ENCODE measurements at places on chromosomes 3 and 15.

DNA sequence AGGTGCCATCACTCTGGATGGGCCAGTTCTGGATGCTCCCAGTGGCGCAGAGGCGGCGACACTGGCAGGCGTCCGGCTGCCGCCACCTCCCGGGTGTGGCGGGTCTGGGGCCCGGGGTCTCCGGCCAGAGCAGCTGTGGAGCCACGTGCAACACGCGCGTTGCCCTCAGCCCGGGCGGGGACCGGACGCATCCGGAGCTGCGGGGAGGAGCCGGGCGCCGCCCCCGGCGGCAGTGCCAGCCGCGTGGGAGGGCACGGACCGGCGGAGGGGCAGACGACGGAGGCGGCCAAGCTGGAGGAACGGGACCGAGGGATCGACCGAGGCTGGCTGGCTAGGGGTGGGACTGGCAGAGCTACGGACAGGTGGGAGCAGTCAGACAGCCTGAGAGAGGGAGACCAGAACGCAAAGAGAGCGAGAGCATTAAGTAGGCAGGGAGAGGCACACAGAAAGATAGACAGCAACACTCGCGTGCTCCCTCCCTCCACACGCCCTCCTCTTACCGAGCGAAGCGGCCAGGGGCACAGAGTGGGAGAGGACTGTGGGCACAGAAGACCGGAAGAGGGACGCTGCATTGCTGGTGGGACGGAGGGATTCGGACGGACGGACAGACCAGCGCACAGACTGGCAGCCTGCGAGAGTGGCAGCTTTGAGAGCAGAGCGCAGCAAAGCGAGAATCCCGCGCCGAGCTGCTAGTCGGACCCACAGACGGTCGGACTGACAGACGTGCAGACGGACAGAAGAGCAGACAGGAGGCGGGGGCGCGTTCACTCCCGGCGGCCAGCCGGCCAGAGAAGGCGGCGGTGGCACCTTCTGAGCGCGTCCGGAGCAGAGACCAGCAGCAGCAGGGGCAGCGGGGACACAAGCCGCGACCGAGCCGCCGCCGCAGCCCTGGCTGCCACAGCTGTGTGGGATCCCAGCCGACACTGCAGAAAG, at the start of gene ARPP21:
TSS of gene ARPP21 (plus strand) at position 272 of the 933 bp plus-strand sequence. CDS start 42,227 bp downstream, outside the sequence.
- DNase-seq: no peak

DNA sequence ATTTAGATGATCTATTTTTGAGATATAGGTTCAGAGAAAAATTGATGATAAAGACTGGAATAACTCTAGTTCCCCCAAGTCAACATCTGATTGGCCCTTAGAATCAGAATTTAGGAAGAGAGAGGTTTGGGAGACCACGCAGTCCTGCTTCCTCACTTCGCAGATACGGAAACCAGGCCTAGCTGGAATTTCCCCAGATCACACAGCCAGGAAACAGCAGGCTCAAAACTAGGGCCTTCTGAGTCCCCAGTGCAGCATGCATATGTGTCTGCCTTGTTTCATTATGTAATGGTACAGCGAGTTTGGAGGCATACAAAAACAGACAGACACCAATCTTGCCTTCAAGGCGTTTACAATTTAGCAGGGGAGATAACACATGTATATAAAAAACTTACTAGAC, 177.1 kb upstream of the ICE2 start:
- no peak for DNase-seq

- no peak for DNase-seq
Measured at GRCh38 chr3:194165271-194166018, 29.5 kb downstream of the HES1 start.

DNA sequence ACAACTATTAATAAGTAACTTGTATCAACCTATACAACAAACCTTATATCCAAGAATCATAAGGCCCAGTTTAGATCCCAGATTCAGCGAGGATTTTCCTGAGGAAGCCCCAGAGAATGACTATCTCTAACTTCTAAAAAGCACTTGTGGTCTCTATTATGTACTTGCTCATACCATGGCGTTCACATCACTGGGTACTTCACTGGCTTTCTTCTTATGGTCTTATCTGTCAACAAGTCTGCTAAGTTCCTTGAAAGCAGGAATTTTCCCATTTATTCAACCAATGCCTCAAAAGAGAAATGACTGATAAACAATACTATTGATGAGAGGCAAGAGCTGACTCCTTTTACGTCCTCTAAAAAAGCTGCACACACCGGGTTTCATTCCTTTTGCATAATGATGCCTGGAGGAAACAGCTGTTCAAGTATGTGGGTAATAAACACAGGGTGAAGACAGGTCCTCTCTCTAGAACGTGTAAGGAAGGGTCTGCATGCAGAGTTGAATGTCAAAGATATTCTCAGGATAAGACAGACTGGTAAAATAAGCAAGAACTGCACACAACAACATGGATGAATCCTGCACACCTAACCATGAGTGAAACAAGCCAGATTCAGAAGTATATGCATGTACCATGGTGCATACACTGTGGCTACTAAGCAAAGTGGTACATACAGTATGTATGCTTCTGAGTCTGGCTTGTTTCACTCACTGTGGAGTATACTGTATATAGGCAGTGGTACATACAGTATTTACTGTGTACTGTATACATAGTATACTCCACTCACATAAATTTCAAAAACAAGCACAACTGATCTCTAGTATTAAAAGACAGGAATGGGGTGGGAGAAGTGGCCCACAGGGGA, 408.7 kb downstream of the SHQ1 start:
- no peak for DNase-seq

DNA sequence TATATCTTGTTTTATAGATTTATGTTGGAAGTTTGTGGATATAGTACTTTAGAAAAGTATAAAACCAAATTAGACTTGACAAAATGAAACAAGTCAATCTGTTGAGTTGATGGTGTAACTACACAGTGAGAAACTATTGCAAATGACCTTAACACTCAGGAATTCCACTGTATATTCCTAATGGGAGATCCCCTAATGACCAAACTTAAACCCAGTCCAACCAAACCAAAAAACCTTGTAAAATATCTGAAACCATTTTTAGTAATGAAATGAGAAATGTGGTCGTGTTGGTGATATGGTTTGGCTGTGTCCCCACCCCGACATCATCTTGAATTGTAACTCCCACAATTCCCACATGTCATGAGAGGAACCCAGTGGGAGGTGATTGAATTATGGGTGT, 31.9 kb upstream of the ATP13A3 start:
- no peak for DNase-seq

- no peak for DNase-seq
Measured at GRCh38 chr3:4043867-4044575, 244.8 kb downstream of the LRRN1 start.

GRCh38 chr3:47007001-47007400, 27.5 kb downstream of the NBEAL2 start:
- no peak for DNase-seq

DNA sequence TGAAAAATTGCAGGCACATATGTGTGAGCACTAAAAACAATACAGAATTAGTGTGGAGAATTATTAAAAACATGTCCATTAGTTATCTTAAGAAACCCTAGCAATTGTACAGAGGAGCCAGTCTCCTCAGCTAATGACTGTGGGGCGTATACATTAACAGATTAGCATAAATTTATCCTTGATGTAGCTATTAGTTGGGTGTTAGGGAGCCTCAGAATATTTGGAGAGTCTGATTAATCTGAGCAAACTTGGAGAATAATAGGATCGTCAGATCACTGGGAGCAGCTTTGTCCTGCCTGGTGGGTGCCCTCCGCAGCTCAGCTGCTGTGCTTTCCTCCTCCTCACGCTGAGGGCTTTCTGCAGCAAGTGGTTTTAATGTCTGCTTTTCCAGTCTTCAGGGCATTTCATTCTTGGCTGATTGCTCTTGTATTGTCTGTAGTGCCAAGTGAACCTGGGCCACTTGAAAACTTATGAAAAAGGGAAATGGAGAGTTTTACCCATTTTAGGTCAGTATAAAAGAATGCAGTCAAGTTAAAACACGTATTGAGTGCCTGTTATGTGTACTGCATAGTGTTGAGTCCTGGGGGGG, 417.4 kb upstream of the SEMA6D start:
- DNase-seq: no peak

DNA sequence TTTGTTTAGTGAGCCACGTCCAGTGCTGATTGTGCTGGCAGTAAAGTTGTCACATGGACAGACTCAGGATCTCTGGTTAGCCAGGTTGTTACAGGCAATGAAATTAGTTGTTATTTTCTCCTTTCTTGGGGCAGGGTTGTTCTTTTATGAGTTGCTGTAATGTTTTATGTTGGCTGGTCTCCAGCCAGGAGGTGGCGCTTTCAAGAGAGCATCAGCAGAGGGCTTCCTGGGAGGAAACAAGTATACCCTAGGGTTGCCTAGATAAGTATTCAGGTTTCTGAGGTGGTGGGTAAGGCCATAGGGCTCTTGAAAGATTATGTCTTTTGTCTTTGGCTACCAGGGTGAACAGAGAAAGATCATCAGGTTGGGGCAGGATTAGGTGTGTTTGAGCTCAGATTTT, 14.5 kb upstream of the CFAP20DC start:
- no peak for DNase-seq

DNA sequence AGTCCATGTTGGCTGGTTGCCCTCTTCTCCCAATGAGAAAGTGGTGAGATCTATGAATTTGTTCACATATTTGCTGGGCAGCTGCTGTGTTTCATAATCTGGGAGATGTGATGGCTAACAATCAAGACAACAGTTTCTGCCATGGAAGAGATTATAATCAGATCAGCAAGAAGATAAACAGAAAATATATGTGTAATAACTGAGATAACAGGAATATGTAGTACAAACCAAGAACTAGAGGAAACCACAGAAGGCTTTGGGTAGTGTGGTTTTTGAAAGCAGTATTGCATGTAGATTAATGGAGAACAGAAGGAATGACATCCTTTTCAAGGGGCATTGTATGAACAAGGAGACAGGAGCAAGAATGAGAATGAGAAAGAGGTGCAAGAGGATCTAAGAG, 12.2 kb upstream of the CSTA start:
- DNase-seq: no peak

GRCh38 chr3:157650172-157650571, 147.0 kb upstream of the VEPH1 start:
- no peak for DNase-seq

GRCh38 chr15:92901072-92901761, 1.1 kb downstream of the CHD2 start:
- no peak for DNase-seq
